ENCODE measurements at places on chromosomes 13 and 19. TPM values are rescaled to one million over a fixed set of nuclear protein-coding genes. Genes with fewer than 3 reads are reported as not detected.

- H3K27ac ChIP-seq = peak overlapping the region; percentile 99
- no peak for DNase-seq
- H3K4me3 ChIP-seq = peak overlapping the region; percentile 75
- H3K27me3 ChIP-seq = no peaks in the 10 kb centered on the region
- H3K4me1 ChIP-seq = peaks cover 90% of the 10 kb centered on the region
Measured at GRCh38 chr19:10271543-10272086, 695 bp downstream of the ICAM1 start.

IER2 gene
- 76.6 TPM for polyA plus RNA-seq

GRCh38 chr19:16581971-16582343, 9.7 kb upstream of the SLC35E1 start:
- no peak for DNase-seq
- peaks cover 47% of the 10 kb centered on the region for H3K36me3 ChIP-seq
- H3K4me3 ChIP-seq = no peak overlapping the region
- no peaks in the 10 kb centered on the region for H3K27me3 ChIP-seq

DNA sequence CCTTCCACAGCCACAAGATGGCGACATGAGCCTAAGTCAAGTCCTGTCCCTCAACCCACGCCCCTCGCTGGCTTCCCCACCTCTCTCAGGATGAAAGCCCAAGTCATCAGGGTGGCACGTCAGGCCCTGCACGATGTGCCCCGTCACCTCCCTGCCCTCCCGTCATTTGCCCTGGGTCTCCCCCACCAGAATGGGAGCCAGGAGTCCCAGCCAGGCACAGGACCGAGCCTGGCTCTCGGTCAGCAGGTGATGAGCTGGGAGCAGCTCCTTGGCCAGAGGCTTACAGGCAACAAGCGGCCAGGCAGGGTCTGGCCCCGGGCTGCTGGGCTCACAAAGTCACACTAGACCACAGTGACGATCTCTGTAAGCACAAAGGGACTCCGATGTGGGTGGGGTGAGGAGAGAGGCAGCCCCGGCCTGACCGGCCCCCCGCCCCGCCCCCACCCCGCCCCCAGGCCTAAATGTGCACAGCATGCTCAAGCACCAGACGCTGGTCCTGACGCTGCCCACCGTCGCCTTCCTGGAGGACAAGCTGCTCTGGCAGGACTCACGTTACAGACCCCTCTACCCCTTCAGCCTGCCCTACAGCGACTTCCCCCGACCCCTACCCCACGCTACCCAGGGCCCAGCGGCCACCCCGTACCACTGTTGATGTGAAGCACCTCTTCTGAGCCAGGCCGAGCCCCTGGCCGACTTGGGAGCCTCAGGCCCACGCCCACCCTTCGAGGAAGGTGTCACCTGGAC, 7.3 kb downstream of the MRPL4 start:
- H3K4me3 ChIP-seq = no peak overlapping the region
- peak; percentile 90 for DNase-seq
- H3K27me3 ChIP-seq = no peaks in the 10 kb centered on the region
- H3K27ac ChIP-seq = no peak overlapping the region

NUDT15 gene
- polyA plus RNA-seq = 4.6 TPM

DNA sequence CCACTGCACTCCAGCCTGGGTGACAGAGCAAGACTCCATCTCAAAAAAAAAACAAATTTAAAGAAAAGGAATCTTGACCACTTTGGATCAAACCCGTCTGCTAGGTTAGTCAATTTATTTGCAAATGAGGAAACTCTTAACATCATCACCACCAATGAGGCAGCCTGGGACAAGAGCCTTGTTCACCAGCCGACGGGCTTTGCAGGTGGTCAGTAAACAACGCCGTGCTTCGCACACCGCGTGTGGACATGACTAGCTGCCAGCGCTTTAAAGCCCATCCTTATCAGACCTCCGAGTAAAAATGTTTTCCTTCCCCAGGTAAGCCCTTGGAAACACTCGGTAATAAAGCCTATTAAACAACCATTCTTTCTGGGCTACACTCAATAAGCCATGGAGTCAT, 41.9 kb downstream of the INSR start:
- no peaks in the 10 kb centered on the region for H3K36me3 ChIP-seq
- no peaks in the 10 kb centered on the region for H3K27me3 ChIP-seq
- no peak overlapping the region for H3K4me3 ChIP-seq
- no peaks in the 10 kb centered on the region for H3K4me1 ChIP-seq

DNA sequence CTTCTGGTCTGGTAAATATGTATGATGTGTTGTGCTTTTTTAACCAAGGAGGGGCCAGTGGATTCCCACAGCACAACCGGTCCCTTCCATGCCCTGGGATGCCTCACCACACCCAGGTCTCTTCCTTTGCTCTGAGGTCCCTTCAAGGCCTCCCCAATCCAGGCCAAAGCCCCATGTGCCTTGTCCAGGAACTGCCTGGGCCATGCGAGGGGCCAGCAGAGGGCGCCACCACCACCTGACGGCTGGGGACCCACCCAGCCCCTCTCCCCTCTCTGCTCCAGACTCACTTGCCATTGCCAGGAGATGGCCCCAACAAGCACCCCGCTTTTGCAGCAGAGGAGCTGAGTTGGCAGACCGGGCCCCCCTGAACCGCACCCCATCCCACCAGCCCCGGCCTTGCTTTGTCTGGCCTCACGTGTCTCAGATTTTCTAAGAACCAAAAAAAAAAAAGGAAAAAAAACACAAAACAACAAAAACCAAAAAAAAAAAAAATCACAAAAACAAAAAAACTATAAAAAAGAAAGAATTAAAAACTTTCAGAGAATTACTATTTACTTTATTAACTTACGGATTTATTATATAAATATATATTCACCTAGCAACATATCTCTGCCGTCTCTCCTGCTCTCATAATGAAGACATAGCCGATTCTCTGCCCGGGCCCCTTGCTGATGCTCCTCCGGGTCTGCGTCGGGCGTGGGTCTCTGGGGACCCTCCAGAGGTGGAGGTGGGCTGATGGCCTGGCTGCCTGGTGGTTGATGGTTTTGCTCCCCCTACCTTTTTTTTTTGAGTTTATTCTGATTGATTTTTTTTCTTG, 14.4 kb downstream of the CAPN12 start:
- peaks cover 78% of the 10 kb centered on the region for H3K36me3 ChIP-seq

CNFN gene
- 13.1 TPM for polyA plus RNA-seq

ZNF737 gene
- 5.2 TPM for polyA plus RNA-seq

DNA sequence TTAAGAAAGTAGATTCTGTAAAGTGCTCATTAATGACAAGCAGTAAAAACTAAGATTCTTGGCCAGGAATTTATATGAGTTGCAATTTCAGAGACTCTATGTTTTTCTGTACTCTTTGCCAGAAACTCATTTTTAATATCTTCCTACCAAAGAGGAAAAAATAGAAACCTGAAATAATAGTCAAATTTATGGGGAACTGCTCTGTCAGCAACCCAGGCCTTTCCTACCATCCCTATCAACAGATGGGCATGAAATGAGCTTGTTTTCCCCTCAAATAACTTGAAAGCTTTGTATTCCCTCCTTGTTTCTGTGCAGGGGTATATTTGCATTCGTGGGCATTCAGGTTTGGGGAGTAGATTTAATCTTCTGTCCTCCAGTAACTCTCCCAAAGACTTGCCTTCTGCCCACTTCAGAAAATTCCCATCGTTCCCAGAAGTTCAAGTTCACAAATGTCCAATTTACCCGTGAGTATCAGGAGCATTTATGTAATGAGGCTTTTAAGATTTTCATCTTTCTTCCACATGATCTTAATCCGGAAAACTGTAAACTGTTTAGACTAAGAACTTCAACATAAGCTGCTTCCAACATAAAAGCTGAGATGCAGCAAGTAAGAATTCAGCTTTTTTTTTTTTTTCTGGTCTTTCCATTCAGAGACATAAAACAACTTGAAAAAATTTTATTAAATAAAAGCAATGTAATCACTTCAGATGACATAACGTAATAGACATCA, 363.1 kb downstream of the EFNB2 start:
- H3K27ac ChIP-seq = no peak overlapping the region
- no peaks in the 10 kb centered on the region for H3K4me1 ChIP-seq
- no peaks in the 10 kb centered on the region for H3K36me3 ChIP-seq
- no peak for DNase-seq

PCP2 gene
- 5.9 TPM for polyA plus RNA-seq

TEX101 gene
- polyA plus RNA-seq = not detected

DNA sequence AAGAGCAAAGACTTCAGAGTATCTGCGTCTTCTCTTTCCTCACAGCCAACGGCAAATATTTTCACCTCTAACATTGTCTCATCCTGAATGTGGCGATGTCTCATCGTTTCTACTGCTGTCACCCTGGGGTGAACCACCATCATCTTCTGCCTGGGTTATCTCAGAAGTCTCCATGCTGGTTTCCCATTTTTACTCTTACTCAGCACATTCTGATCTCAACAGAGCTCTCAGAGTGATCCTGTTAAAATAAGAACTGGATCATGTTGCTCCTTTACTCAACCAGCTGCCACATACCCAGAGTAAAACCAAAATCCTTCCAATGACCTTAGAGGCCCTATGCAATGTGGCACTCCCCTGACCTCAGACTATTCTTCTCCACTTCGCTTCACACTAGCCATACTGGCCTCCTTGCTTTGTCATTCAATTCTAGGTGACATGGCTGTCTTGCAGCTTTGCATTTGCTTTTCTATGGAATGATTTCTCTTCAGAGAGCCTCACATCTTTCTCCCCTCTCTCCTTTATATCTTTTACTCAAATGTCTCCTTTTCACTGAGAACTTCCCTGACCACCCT, 7.8 kb upstream of the OLFM4 start:
- no peak overlapping the region for H3K4me3 ChIP-seq
- DNase-seq = no peak

- peaks cover 15% of the 10 kb centered on the region for H3K4me1 ChIP-seq
- H3K36me3 ChIP-seq = no peaks in the 10 kb centered on the region
- no peak overlapping the region for H3K27ac ChIP-seq
- DNase-seq = no peak
Measured at GRCh38 chr19:2743099-2743498, 3.3 kb upstream of the SLC39A3 start.

ING1 gene
- polyA plus RNA-seq = 10.5 TPM

DNA sequence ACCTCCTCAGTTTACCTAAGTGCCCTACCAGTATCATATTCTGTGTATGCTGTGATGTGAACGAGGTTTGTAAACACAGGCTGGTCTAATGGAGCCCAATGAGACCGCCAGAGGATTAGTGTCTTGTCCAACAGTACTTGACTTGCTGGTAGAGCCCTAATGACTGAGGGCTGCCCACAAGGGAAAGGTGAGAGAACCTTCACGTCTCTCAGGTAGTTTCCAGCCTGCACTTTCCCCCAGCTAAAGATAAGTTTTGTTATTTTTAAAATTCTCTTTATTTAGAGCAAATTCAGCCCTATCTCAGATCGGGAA, 498 bp upstream of the RBM26 start:
- H3K27ac ChIP-seq = peak overlapping the region; percentile 96
- H3K4me1 ChIP-seq = peaks cover 51% of the 10 kb centered on the region
- no peaks in the 10 kb centered on the region for H3K27me3 ChIP-seq
- peak overlapping the region; percentile 94 for H3K4me3 ChIP-seq
- H3K36me3 ChIP-seq = no peaks in the 10 kb centered on the region

GRCh38 chr13:104015646-104016396, 949.6 kb upstream of the SLC10A2 start:
- no peaks in the 10 kb centered on the region for H3K4me1 ChIP-seq
- H3K4me3 ChIP-seq = no peak overlapping the region
- peak overlapping the region; percentile 40 for H3K27ac ChIP-seq
- no peak for DNase-seq

DNA sequence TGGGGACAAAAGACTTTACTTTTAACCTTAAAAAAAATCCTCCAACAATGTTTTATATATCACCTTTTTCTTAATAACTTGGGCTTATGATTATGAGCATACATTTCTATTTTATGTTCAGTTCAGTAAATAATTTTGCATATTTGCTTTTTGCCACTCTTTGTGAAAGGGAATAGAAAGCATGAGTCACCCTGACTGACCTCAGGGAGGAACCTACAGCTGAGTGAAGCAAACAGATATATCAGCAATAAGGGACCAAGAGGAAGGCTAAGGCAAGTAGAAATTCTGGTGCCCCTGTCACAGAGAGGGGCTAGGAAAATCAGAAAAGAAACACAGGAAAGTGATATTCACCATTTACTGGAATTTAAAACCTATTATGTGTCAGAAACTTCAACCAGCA, 37.2 kb upstream of the SOHLH2 start:
- DNase-seq = no peak
- H3K36me3 ChIP-seq = no peaks in the 10 kb centered on the region
- no peak overlapping the region for H3K4me3 ChIP-seq
- no peaks in the 10 kb centered on the region for H3K4me1 ChIP-seq
- no peaks in the 10 kb centered on the region for H3K27me3 ChIP-seq

Data from spleen (tissue), 13 donors.